ENCODE measurements at places on chromosomes 6 and 20. TPM values are rescaled to one million over a fixed set of nuclear protein-coding genes. Genes with fewer than 3 reads are reported as not detected.

FAM184A gene
- 2.4 TPM for total RNA-seq

DNA sequence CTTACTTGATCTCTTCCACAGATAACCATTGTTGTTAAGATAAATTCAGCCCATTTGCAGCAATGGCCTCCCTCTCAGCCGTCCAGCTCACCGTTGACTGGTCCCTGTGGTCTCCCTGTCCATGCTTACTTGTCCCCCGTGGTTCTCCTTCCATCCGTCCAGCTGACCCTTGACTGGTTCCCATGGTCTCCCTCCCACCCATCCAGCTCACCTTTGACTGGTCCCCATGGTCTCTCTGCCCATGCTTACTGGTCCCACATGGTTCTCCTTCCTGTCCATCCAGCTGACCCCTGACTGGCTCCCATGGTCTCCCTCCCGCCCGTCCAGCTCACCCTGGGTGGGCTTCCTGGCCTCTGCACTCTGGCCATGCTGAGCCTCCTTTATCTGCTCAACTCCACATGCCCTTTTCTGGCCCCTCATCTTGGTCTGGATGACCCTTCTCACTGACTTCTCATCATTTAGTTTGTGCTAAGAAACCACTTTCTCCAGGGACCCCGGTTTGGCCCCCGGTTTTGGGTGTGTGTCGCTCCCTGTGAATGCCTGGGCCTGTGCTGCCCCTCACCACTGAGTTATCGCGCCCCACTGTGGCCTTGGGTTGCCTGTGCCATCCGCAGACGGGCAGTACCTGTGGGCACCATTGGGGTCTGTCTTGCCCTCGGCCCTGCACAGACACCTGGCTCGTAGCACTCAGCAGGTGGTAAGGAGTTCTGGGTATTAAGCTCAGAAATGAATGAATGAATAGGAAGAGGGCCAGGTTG, 146.4 kb downstream of the ERMARD start:
- DNase-seq = no peak

DNA sequence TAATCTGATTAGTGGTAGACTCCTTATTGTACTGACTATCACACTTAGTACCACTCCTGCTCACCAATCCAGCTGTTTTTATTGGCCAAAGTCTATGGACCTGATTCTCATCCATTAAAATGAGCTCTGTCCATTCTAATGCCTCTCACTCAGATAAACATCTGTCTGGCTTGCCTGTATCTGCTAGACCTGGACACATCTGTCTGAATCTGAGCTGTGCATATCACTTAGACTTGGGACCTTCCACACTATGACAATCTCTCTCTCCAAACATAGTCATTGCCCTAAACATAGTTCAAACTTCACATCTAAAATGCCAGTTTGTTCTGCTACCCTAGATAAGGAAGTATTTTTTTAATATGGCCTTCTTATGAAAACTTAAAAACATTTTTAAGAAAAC, 92.6 kb downstream of the CENPW start:
- no peak for DNase-seq

- no peak for DNase-seq
These were observed 60.1 kb upstream of the FRMD1 start for GRCh38 chr6:168139121-168139520.

DNA sequence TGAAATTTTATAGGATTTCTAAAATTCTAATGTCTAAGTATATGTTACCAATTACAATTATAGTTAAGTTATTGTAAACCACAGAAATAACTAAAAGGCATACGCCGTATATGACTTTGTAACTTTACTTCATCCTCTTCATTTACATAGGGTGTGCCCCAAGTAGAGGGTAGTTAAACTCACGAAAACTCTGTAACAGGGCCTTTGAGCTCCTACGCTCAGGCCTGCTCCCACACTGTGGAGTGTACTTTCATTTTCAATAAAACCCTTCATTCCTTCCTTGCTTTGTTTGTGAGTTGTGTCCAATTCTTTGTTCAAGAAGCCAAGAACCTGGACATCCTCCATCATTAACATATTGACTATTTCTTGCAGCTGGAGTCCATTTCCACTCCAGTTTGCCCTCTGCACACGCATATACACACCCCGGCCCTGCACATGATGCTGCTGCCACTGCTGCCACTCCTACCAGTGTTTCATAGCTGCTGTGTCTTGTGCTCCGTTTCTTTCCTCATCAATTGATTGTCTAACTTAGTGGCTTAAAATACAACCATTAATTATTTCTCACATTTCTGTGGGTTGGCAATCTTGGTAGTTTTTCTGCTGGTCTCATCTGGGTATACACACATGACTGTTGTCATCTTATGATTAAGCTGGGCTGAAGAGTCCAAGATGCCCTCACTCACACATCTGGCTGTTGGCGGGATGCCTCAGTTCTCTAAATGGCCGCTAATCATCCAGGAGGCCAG, 33.0 kb upstream of the SCP2D1 start:
- DNase-seq = no peak

GRCh38 chr6:116291701-116292396, 12.1 kb upstream of the TSPYL1 start:
- no peak for DNase-seq

GRCh38 chr6:149766156-149766769, 16.7 kb downstream of the PCMT1 start:
- no peak for DNase-seq

GRCh38 chr6:106188104-106188794, 102.1 kb downstream of the PRDM1 start:
- no peak for DNase-seq

DNA sequence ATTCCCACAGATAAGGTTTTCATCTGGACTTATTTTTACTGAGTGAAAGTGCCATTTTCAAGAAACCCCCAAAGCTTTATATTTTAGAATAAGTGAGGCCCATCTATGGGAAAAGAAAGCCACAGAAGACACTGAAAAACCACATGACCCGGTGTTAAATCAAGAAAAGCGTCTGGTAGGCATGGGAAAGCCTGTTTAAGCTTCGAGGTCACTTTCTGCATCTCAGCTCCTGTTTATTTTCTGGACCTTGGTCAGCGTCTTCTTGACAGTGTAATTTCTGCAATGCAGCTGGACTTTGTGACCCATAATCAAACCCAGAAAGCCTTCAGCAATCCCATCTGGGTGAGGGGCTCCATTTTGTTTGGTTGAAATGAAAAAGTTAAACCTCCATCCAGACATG, 59.6 kb upstream of the NEDD9 start:
- no peak for DNase-seq

Measured in Right ventricle myocardium inferior (tissue), 1 donor.